ENCODE measurements at places on chromosomes 6 and 20.

DNA sequence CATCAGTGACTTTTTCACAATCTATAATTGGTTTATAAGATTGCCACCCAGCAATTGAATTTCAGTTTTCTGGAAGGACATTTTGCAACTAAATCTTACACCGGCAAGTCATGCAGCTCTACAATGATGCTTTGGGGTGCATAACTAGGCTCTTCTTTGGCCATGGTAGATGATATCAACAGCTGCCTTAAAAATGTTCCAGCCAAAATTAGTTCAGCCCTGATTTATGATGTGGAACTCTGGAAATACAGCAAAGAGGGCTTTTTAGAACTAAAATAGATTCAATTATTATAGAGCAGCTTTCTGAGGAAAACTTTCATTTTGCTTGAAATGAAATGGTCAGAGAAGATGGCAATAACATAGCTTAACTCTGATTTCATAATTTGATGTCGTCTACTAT, 18.4 kb upstream of the MCM9 start:
- DNase-seq, result no peak

- no peak for DNase-seq
These were observed 151.2 kb upstream of the DST start for GRCh38 chr6:56793938-56794337.

DNA sequence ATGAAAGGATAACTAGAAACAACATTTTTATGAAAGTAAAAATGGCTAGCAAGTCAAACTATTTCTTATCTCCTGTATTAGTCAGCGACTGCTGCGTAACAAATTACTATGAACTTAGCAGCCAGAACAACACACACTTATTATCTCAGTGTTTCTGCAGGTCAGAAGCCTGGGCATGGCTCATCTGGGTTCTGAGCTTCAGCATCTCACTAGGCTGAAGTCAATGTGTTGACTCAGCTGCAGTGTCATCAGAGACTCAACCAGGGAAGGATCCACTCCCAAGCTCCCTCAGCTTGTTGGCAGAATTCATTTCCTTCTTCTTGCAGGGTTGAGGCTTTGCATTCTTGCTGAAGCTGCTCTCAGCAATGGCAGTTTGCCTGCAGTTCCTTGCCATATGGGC, 33.2 kb upstream of the IGF2R start:
- DNase-seq, result no peak

DNA sequence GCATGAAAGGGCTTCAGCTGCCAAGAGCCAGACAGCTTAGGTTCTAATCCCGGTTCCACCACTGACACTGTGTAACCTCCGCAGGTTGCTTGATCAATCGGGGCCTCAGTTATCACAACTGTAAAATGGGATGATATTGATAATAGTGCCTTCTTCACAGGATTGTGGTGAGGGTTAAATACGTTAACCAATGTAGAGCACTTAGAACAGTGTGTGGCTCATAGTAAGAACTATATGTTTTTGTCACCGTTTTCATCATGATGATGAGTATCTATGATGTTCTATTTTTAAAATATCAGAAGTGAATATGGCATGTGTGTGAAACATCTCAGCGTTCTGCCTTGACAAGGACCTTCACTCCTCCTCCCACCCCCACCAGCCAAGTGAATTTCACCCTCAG, 10.3 kb upstream of the MAPK13 start:
- DNase-seq, result no peak

DNA sequence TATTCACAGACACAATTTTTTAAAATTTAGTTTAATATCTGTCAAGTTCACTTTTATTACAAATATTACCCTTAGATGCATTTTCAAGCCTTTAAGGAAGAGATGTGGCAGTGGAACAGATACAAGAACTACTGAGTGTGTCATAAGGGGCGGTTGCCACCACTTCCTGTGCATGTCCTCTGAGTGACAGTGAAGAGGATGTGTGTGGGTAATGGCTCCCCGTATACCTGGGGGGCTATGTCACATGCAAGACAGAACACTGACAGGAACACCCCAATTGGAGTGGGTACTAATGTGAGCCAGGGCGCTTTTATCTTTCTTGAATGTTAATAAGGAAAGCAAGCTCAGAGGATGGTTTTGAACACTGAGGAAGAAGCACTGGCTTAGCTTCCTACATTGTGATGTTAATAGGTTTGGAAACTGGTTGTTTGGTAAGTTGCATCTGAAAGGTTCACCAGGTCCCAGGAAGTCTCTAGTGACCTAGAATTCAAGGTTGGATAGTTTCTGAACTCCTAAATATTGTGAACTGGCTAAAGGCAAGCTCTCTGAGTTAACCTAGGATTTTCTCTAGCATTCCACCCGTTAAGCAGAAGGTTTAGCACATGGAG, 83.4 kb upstream of the ASF1A start:
- peak; percentile 45 for DNase-seq

Measured in T-helper 9 cell (primary cell).